HAP-1 (cell line): ENCODE measurements at places on chromosomes 5 and 9.
A peak's percentile ranks its signal among the peaks of the same experiment; 100 is the strongest.

DNA sequence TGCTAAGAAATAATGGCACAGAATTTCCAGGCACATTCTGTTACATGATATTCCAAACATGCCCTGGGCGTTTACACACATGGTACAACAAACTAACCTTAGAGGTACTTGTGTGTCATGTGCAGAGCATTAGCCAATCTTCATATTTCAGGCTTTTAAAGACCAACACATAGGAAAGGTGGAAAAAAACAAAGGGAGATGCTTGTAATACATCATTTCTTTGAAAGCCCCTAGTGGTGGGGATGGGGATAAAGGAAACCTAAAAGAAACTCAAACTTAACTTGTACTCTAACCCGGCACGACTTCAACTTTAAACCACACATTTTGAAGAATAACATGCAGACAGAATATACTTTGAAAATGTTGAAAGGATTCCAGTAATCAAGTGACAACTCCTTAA is 133.6 kb downstream of the PTPRD start:
- DNase-seq = peak; percentile 15

DNA sequence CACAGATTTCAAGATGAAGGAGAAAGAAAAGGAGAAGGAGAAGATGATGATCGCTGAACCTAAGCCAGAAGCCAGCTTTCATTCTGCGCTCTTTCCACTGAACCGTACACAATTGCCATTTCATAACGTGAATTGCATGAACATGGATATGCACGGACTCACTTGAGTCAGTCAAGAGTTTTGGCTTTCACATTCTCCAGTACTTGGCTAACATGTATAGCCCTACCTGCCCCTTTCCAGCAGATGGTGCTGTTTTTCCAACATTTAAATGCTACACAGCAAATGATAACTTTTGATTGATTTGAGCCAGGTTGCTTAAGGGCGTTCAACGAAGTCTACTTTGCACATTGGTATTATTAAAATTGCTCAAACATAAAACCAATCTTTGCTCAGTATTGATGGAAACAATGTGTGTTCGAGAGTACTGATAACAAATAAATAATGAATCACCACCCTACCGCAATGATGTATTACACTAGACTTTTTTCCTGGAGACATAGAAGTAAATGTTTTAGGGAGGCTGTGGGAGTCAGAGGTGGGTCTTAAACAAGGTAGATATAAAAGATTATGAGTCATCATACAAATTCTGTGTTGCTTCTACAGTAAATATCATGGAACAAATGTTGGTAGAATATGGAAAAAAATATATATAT is 196.4 kb downstream of the TRPM3 start:
- DNase-seq = peak; percentile 56

- DNase-seq = no peak
These were observed 597.9 kb upstream of the SGCD start for GRCh38 chr5:155728857-155729683.

GRCh38 chr9:87770616-87771315 is 44.8 kb downstream of the CTSL start:
- DNase-seq = no peak

- no peak for DNase-seq
These were observed 3.7 kb upstream of the CACNA1B start for GRCh38 chr9:137873858-137874362.

DNA sequence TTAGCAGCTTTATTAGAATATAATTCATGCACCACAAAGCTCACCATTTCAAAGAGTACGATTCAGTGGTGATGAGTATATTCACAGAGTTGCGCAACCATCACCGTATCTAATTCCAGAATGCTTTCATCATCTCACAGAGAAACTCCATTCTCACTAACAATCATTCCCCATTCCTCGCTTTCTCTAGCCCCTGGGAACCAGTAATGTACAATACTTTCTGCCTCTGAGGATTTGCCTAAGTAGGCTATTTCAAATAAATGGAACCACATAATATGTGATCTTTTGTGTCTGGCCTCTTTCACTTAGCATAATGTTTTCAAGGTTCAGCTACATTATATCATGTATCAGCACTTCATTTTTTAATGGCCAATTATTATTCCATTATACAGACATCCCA is 145.1 kb upstream of the ADAMTS16 start:
- no peak for DNase-seq

DNA sequence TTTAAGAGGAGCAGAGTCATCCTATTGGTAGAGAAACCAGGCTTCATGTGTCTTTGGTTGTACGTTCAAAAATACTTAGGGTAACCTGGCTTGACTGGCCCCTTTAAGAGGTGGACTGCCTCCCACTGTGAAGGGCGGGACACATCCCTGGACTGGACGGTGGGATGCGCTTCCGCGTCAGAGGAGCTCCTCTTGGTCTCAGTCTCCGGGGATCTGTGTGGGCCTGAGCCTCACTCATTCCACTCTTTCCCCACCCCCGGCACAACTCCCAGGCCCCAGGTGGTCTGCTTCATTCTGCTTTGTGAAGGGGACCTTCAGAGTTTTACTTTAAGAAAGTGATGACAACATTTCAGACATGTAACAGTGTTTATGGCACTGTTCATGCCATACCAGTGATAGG is 601.1 kb downstream of the IRX1 start:
- DNase-seq = no peak

DNA sequence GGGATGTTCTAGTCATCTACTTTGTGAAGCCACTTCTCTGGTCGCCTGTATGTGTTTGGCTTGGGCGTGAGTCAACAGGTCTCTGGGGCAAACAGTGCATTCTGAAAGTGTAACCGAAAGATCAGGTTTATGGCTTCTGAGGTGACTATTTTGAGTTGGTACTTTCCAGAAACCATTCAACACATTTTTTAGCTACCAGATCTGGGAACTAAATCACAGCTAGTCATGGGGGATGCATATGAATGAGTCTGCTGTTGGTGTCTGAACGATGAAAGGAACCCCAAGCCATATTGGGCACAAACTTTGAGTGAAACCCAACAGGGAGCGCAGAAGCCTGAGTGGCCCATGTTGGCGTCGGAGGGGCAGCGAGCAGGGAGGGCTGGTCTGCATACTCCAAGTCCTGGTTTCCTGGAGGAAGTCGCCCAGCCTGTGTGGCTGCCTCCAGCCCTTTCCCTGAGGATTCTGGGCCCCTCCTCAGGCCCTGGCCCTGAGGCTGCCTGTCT is 35.3 kb downstream of the UBE2QL1 start:
- DNase-seq = no peak

DNA sequence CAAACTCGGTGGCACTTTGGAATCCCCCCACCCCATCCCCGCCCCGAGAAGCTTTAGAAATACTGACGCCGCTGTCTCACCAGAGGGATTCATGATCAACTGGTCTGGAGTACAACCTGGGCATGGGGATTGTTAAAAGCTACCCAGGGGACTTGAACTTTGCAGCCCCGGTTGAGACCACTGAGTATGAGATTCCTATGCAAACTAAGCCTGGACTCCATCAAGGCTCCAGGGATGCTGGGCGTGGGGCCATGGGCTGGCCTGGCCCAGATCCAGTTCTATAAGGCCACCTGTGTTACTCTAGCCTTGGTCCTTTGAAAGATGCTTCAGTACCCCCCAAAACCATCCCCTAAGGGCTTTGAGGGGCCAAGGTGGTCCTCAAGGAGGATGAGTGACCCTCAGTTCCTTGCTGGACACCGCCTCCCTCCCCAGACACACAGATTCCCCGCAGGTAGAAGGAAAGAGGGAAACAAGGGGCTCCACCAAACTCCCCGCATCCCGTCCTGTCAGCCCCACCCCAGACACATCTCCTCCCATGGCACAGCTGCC is 68.5 kb downstream of the MRPL36 start:
- no peak for DNase-seq

- no peak for DNase-seq
These were observed 13.0 kb upstream of the RIMOC1 start for GRCh38 chr5:41891066-41891707.

- DNase-seq = no peak
These were observed 45.8 kb downstream of the LRRTM2 start for GRCh38 chr5:138829341-138829740.

GRCh38 chr5:115170929-115171510 is 1.3 kb upstream of the TRIM36 start:
- DNase-seq = no peak

DNA sequence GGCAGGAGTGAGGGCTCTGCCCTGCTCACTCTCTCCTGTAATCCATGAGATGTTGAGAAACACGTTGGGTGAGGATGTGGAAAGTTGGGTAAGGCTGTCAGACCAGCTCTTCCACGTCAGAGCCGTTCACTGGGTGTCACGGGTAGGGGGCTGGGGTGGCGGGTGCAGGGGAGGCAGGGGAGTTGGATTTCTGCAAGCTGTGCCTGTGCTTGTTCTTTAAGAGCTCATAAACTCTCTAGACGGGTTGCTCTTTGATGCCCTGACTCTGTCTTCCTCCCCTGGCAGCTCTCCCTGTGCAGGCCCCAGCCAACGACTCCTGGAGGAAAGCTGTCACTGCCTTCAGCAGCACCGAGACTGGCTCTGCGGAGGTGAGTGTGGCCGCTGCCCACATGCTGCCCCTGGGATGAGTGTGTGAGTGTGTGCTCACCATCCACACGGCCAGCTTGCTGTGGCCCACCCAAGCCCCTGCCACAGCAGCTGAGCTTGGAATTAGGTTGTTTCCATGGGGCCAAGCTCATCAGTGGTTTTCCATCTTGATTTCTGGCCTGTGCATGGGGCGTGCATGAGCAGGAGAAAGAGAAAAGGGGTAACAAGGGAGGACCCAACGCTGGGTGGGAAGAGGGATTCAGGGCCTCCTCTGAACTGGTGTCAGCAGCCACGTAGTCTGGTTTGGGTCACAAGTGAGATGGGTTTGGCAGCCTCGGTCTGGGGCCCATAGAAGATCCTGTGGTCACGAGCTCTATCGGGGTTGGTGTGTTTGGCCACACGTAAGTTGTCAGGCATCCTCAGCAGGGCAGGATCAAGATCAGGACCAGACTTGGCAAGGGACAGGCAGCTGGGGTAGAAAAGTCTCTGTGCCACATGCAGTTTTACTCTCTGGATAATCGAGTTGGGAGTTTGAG is 21.0 kb upstream of the POMT1 start:
- DNase-seq = no peak

GRCh38 chr5:34620185-34620584 is 35.9 kb upstream of the RAI14 start:
- no peak for DNase-seq

DNA sequence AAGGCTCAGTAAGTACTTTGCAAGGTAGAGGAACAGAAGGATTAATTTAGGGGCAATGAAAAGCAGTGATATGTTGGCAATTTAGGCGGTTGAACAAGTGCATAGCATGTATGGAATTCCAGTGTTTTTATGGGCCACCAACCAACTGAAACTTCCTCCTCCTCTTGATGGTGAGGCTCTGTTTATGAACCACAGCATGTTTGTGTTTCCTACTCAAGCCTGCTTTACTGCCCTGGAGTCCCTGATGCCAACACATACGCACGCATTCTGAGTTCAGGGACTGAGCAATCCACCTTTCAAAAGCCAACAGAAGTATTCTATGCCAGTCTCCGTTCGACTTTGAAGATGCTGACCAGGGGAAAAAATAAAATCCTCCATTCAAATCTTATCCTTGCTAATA is 417.5 kb downstream of the EFNA5 start:
- no peak for DNase-seq

GRCh38 chr5:59555596-59555995 is 337.9 kb downstream of the PDE4D start:
- DNase-seq = no peak

DNA sequence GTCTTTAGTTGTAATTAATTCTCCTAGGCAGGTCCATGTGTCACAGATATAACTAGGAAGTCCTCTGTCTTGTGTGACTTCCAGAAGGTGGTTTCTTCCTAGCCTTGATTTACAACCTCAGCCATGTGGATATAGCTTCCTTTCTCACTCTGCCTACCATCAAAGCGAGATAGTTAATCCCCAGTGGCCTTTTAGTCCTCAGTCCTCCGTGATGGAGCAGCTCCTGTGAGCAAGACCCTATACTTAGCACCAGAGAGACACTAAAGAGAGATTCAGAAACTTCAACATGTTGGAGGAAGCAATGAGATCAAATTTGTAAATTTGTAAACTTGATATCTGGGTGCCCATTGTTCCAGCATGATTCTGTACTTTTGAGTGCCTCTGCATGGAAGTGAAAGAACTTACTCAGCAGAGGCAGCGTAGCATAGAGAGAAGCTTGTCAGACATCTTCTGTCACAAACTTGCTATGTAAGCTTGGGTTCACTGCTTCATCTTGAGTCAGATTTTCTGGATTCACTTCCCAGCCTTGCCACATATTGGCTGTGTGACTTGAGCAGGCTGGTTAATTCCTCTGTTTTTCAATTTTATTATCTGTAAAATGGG is 170.2 kb upstream of the NR3C1 start:
- no peak for DNase-seq

GRCh38 chr9:135711391-135711790 is 9.4 kb downstream of the KCNT1 start:
- DNase-seq = no peak

DNA sequence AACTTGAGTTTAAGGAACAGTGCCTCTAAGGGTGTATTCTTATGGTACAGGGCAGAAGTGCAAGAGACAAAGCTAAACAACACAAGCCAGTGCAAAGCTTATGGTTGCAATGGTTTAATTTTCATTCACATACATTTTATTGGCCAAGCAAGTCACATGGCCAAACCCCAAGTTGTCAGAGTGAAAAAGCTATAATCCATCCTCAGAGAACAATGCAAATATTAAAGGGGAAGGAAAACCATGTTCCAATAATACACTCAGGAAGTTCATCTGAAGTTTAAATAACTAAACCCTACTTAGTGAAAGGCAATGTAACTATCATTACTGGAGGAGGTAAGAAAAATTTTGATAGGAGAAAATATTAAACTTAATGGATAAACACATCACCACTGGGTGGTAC is 26.6 kb upstream of the TLR4 start:
- DNase-seq = no peak

DNA sequence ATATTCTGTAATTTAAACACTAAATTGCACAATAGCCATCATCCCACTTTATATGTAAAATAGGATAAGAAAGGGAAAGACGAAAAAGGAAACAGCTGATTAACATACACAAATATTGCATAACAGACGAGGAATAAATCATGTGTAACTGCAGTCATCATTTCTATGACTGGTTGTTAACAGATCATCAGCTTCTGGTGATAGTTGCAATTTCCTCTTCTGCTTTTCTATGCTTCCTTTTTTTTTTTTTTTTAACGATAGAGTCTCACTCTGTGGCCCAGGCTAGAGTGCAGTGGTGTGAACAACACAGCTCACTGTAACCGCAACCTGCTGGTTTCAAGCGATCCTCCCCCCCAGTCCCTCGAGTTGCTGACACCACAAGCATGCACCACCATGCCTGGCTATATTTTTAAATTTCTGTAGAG is 22.5 kb upstream of the JAKMIP2 start:
- DNase-seq = no peak
